ENCODE measurements at places on chromosomes 4 and X. TPM values are rescaled to one million over a fixed set of nuclear protein-coding genes. Genes with fewer than 3 reads are reported as not detected.
A peak's percentile ranks its signal among the peaks of the same experiment; 100 is the strongest.

Gene SLITRK2
- total RNA-seq: not detected

Gene GPR143
- not detected for total RNA-seq

Gene TMEM271
- not detected for total RNA-seq

- no peaks in the 10 kb centered on the region for H3K4me1 ChIP-seq
- H3K36me3 ChIP-seq: no peaks in the 10 kb centered on the region
- no peak for DNase-seq
These were observed 128.0 kb downstream of the DCLK2 start for GRCh38 chr4:150206265-150206664.

- H3K36me3 ChIP-seq: no peaks in the 10 kb centered on the region
- H3K4me1 ChIP-seq: no peaks in the 10 kb centered on the region
- no peaks in the 10 kb centered on the region for H3K27me3 ChIP-seq
- no peak for DNase-seq
These were observed 67.5 kb downstream of the NPY1R start for GRCh38 chr4:163264934-163265333.

DNA sequence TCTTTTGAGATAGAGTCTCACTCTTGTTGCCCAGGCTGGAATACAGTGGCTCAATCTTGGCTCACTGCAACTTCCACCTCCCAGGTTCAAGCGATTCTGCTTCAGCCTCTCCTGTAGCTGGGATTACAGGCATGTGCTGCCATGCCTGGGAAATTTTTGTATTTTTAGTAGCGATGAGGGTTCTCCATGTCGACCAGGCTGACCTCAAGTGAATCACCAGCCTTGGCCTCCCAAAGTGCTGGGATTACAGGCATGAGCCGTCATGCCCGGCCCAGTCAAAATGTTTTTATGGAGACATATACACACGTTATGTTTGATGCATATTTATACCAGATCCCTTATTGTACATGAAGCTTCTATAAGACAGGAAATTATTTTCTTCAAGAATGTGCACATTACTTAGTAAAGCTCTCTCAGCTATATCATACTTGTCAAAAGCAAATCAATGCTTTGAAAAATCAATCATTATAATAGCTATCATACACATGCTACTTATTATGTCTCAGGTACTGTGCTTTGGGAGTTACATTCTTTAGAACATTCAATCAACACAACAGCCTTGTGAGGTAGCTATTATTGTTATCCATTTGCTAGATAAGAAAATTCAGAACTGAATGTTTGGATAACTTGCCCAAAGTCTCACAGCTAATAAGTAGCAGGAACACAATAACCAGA, 269.2 kb downstream of the FSTL5 start:
- no peaks in the 10 kb centered on the region for H3K4me1 ChIP-seq
- DNase-seq: no peak
- no peaks in the 10 kb centered on the region for H3K27me3 ChIP-seq

DNA sequence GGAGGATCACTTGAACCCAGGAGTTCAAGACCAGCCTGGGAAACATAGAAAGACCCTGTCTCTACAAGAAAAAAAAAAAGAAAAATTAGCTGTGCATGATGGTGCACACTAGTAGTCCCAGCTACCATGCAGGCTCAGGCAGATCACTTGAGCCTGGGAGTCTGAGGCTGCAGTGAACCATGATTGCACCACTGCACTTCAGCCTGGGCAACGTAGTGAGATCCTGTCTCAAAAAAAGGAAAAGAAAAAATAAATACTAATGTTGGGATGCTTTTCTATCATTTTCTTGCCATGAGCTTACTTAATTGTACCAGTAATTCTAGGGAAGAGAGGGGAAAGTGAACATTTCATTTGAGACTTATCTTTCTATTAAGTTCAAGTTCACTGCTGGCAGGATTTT, 19.8 kb downstream of the DCUN1D4 start:
- H3K4me3 ChIP-seq: no peak overlapping the region
- H3K27ac ChIP-seq: no peak overlapping the region
- H3K4me1 ChIP-seq: no peaks in the 10 kb centered on the region

DNA sequence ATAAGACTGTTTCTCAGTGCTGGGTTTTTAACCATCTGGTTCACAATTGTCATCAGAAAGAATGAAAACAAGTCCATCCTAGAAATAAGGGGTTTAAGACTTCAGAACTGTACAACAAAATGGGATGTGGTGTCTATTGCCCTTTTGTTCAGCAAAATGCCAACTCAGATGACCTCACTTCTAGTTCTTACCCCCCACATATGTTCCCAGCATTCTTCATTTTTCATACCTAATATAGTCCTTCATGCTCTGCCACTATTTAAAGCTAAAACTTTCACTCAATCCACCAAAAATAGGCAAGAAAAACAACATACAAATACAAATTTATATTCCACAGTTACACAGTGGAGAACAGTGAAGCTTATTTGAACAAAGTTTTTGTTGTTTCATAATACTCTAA, 111.4 kb downstream of the SORBS2 start:
- no peaks in the 10 kb centered on the region for H3K27me3 ChIP-seq
- no peak for DNase-seq
- H3K4me3 ChIP-seq: no peak overlapping the region
- no peaks in the 10 kb centered on the region for H3K36me3 ChIP-seq

DNA sequence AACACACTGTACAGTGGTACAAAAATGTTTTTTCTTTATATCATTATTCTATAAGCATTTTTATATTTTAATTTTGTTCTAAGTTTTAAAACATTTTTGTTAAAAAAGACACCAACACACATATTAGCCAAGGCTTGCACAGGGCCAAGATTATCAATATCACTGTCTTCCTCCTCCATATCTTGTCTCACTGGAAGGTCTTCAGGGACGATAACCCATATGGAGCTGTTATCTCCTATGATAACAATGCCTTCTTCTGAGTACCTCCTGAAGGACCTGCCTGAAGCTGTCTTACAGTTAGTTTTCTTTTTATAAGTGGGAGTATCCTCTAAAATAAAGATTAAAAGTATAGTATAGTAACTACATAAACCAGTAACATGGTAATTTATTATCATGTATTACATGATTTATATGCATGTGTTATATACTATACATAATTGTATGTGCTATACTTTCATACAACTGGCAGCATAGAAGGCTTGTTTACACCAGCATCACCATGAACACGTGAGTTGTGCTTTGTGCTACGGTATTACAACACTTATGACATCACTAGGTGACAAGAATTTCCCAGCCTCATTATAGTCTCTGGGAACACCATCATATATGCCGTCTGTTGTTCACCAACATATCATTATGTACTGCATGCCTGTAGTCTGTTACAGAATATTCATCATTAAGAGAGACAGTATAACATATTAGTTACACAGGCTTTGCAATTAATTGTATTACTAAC, 90.7 kb downstream of the WDFY3 start:
- H3K36me3 ChIP-seq: no peaks in the 10 kb centered on the region
- no peak for DNase-seq
- H3K4me3 ChIP-seq: no peak overlapping the region
- H3K27me3 ChIP-seq: no peaks in the 10 kb centered on the region
- H3K27ac ChIP-seq: no peak overlapping the region

DNA sequence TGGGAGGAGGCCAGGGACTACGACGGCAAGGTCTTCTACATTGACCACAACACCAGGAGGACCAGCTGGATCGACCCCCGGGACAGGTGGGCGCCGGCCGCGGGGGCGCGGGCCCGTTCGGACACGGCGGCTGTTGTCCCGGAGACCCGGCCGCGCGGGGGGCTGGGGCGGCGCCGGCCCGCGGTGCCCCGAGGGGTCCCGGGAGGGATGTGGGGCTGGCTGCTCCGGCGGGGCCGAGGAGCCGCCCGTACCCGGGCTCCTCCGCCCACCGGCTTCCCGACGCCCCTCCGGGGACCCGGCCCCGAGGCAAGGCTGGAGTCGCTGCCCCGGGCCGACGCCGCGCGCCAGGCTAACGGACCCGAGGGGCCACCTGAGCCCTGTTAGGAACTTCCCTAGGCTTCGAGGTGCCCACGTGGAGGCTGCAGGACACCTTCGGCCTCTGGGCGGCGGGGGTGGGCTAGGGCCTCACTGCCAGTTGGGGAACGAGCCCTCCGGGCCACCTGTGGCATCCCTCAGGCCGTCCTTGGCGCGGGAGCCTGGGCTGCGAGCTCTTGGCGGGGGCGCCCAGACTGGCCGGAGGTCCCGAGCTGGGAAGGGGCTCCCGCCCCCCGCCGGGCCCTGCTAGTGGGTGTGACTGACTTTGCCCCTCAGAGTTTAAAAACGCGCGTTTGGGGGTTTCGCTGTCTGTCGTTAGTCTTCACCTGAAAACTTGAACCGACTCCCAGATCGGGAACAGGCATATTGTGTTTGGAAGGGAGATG, 660 bp downstream of the WWC2 start:
- no peaks in the 10 kb centered on the region for H3K27me3 ChIP-seq
- H3K4me1 ChIP-seq: peaks cover 5% of the 10 kb centered on the region
- peak overlapping the region; percentile 53 for H3K4me3 ChIP-seq
- H3K27ac ChIP-seq: no peak overlapping the region
- H3K36me3 ChIP-seq: no peaks in the 10 kb centered on the region

- no peaks in the 10 kb centered on the region for H3K4me1 ChIP-seq
- no peak overlapping the region for H3K27ac ChIP-seq
- H3K4me3 ChIP-seq: no peak overlapping the region
- no peak for DNase-seq
- H3K27me3 ChIP-seq: no peaks in the 10 kb centered on the region
These were observed 39.6 kb downstream of the TMEM164 start for GRCh38 chrX:110042496-110042895.

DNA sequence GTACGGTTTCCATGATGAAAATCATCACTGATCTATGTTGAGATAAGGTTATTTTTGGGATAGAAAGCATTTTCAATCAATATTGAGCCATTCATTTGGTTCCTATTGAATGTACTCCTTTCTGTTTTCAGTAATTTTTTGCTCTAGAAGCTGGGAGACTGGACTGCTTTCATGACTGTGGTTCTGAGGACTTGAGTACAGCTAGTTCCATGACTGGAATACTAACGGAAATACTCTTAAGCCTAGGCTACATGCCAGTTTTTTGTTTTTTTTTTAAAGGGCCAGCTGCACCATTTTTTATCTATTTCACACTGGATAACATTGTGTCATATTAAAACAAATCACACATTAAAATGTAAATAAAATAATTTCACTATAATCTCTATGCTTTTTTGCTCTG, 16.7 kb downstream of the PRR32 start:
- DNase-seq: no peak
- H3K27ac ChIP-seq: no peak overlapping the region
- no peak overlapping the region for H3K4me3 ChIP-seq
- no peaks in the 10 kb centered on the region for H3K27me3 ChIP-seq
- no peaks in the 10 kb centered on the region for H3K4me1 ChIP-seq

DNA sequence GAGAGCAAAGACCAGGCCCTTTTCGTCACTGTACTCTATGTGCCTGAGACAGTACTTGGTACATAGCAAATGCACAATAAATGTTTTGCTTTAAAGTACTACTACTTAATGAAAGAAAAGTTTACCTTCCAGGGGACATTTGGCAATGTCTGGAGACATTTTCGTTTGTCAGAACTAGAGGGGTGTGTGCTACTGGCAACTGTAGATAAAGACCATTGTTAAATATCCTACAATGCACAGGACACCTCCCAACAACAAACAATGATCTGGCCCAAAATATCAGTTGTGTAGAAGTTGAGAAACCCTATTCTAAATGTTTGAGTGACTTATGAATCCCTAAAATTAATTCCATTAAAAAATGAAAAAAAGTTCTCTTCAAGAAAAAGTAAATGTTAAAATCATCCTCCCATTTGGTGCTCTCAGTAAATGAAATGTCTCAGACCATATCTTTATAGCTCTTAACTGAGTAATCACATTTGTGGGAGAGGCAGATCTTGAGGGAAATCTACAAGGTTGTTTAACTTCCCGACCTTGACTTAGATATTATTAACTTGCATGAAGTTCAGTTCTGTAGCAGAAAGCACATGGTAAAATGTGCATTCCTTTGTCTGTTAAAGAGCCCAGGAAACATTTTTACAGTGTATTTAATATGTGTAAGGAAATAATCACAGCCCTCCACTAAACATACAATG, 18.5 kb downstream of the EGFL6 start:
- H3K36me3 ChIP-seq: no peaks in the 10 kb centered on the region
- no peak overlapping the region for H3K27ac ChIP-seq
- no peak for DNase-seq
- H3K4me3 ChIP-seq: no peak overlapping the region
- no peaks in the 10 kb centered on the region for H3K27me3 ChIP-seq

GRCh38 chr4:87144356-87144755, 76.1 kb downstream of the KLHL8 start:
- no peak overlapping the region for H3K4me3 ChIP-seq
- H3K36me3 ChIP-seq: no peaks in the 10 kb centered on the region
- DNase-seq: no peak
- no peaks in the 10 kb centered on the region for H3K4me1 ChIP-seq
- no peak overlapping the region for H3K27ac ChIP-seq

GRCh38 chrX:109384699-109385098, 97.2 kb downstream of the GUCY2F start:
- H3K27ac ChIP-seq: no peak overlapping the region
- no peak for DNase-seq
- H3K4me1 ChIP-seq: no peaks in the 10 kb centered on the region
- H3K4me3 ChIP-seq: no peak overlapping the region

- H3K4me3 ChIP-seq: no peak overlapping the region
- no peaks in the 10 kb centered on the region for H3K36me3 ChIP-seq
These were observed 51.4 kb downstream of the ABLIM2 start for GRCh38 chr4:8107146-8107657.

DNA sequence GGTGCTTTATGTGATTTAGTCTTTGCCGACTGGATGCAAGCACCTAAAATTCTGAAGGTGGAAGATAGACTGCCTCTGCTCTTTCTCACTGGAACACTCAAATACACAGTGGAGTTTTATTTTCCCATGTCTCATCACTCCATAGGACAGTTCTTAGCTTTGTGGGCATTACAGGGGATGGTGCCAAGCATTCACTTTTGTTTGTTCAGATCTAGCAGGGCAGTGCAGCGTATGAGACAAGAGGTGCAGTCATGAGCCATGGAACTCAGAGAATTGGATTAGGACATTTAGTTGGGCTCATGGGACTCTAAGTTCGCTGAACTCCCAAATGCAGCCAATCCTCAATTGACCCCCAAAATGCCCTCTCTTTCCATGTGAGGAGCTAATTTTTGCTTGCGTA, 1136.9 kb upstream of the PRKX start:
- H3K36me3 ChIP-seq: no peaks in the 10 kb centered on the region
- no peak overlapping the region for H3K4me3 ChIP-seq
- H3K4me1 ChIP-seq: no peaks in the 10 kb centered on the region
- H3K27ac ChIP-seq: no peak overlapping the region
- no peaks in the 10 kb centered on the region for H3K27me3 ChIP-seq

DNA sequence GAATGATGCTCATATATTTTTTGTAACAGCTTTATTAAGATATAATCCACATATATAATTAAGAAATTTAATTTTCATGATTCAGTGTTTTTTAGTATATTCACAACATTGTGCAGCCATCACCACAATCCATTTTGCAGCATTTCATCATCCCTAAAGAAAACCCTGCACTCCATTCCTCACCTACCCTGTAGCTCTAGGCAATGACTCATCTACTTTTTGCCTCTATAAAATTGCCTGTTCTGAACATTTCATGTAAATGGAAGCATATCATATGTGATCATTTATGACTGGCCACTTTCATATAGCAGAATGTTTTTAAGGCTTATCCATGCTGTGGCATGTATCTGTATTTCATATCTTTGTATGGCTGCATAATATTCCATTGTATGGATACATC, 339.9 kb downstream of the MAPK10 start:
- H3K36me3 ChIP-seq: no peaks in the 10 kb centered on the region
- no peak overlapping the region for H3K27ac ChIP-seq
- H3K27me3 ChIP-seq: no peaks in the 10 kb centered on the region
- DNase-seq: no peak
